ENCODE measurements at places on chromosomes 5 and 9. TPM values are rescaled to one million over a fixed set of nuclear protein-coding genes. Genes with fewer than 3 reads are reported as not detected.

Gene ANKDD1B
- 0.39 TPM for total RNA-seq

Gene PCDHB16
- not detected for total RNA-seq

Gene GABRA1
- total RNA-seq, result not detected

Gene FAM221B
- total RNA-seq, result not detected

Gene FBN2
- not detected for total RNA-seq

Gene PCAT7
- total RNA-seq, result not detected

Gene SLC4A9
- 0.10 TPM for total RNA-seq

Gene FAM169A
- 6.0 TPM for total RNA-seq

Gene ARL14EPL
- not detected for total RNA-seq

Gene SNCAIP
- total RNA-seq, result not detected

Gene PSD2
- not detected for total RNA-seq

Gene CLIC3
- 1.8 TPM for total RNA-seq

Gene PCDHA12
- total RNA-seq, result not detected

Gene GRIA1
- not detected for total RNA-seq

Gene DDX4
- total RNA-seq, result 0.83 TPM

Gene NOXA1
- 0.80 TPM for total RNA-seq

Gene GAPT
- total RNA-seq, result not detected

Gene INSL6
- not detected for total RNA-seq

Gene TMEM215
- total RNA-seq, result not detected

Gene ABCA1
- total RNA-seq, result 1.7 TPM

Gene GMCL2
- total RNA-seq, result not detected

Gene RNF183
- total RNA-seq, result 0.34 TPM

Gene RICTOR
- 53.7 TPM for total RNA-seq

Gene ROR2
- total RNA-seq, result 6.6 TPM

Gene CCNO
- not detected for total RNA-seq

Gene PCDHB2
- 0.07 TPM for total RNA-seq

Gene ADAMTS6
- total RNA-seq, result 1.1 TPM

Gene CNTFR
- not detected for total RNA-seq

Gene JAKMIP2
- 6.3 TPM for total RNA-seq

Gene ACTBL2
- not detected for total RNA-seq

Gene SMAD5
- 18.5 TPM for total RNA-seq

Gene PCDHA9
- not detected for total RNA-seq

Gene PNPLA7
- total RNA-seq, result 3.5 TPM

Gene COL27A1
- 1.2 TPM for total RNA-seq

Gene KIF4B
- total RNA-seq, result 0.07 TPM

Gene HMMR
- 30.7 TPM for total RNA-seq

Gene COL5A1
- 0.15 TPM for total RNA-seq

Gene CCIN
- 0.17 TPM for total RNA-seq

Gene BTNL8
- not detected for total RNA-seq
